Right atrium auricular region (tissue), 2 donors: ENCODE measurements at places on chromosomes 5 and 9. TPM values are rescaled to one million over a fixed set of nuclear protein-coding genes. Genes with fewer than 3 reads are reported as not detected.

NUTM2F gene
- not detected for total RNA-seq

NXNL2 gene
- not detected for total RNA-seq

GRCh38 chr9:84413301-84413700 lies 72.7 kb upstream of the SLC28A3 start:
- H3K4me1 ChIP-seq, result no peaks in the 10 kb centered on the region
- no peak overlapping the region for H3K4me3 ChIP-seq
- no peaks in the 10 kb centered on the region for H3K27me3 ChIP-seq
- no peak for DNase-seq

- H3K27me3 ChIP-seq, result no peaks in the 10 kb centered on the region
- H3K27ac ChIP-seq, result no peak overlapping the region
- no peaks in the 10 kb centered on the region for H3K36me3 ChIP-seq
- peaks cover 4% of the 10 kb centered on the region for H3K4me1 ChIP-seq
- peak overlapping the region; percentile 26 for H3K4me3 ChIP-seq
Observed at GRCh38 chr9:93827545-93828330, 127.4 kb downstream of the BARX1 start.

DNA sequence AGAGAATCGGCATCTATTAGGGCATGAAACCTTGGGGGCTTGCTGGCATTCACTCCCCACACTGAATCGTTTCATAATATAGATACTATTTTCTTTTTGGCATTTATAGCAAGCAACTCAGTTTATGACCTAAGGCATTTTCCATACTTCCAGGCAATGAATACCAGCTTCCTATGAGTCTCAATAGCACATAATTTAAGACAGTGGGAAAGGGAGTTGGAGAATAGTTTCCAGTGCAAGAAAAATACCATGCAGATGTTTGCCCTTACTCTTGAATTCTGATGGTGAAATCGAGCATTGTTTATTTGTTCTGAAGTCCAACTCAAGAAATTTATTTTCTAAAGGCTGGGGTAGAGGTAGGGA lies 175.8 kb upstream of the KLF9 start:
- H3K4me3 ChIP-seq, result no peak overlapping the region
- H3K27ac ChIP-seq, result peak overlapping the region; percentile 87
- H3K4me1 ChIP-seq, result peaks cover 58% of the 10 kb centered on the region
- H3K27me3 ChIP-seq, result no peaks in the 10 kb centered on the region
- no peaks in the 10 kb centered on the region for H3K36me3 ChIP-seq
- no peak for DNase-seq

- no peaks in the 10 kb centered on the region for H3K36me3 ChIP-seq
- DNase-seq, result no peak
Observed at GRCh38 chr5:95959888-95960666, 1.6 kb downstream of the ELL2 start.
